ENCODE measurements at places on chromosomes 1 and 21.

DNA sequence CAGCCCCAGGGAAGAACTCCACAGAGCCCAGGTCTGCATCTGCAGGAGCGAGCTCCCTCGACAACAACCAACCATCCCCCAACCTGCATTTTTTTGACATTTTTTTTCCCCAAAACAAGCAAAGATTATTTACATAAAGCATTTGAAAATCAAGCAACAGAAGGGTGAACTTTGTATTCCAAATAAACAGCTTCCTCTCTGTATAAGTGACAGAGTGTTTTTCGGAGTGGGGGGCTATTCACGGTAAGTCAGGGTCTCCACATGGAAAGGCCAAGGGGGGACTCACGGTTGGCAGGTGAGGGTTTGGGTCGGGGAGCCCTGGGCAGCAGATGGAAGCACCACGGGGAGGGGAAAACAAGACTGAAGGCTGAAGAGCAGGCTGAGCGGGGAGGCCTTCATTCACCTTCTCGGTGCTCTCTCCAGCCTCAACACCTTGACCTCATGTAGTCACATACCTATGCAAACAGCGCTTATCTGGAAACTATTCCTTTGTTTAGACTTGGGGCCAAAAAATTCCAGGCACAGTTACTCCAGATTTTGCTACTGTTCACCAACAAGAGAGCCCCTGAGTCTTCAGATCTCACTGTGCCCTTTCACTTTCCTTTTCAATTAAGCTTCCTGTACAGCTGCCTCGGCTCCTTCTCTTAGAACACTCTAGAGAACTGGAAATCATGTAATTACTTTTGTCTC is 27.6 kb downstream of the C2CD2 start:
- peak; percentile 54 for DNase-seq

- DNase-seq: no peak
Measured at GRCh38 chr1:225695578-225696337, 42.8 kb upstream of the ENAH start.

DNA sequence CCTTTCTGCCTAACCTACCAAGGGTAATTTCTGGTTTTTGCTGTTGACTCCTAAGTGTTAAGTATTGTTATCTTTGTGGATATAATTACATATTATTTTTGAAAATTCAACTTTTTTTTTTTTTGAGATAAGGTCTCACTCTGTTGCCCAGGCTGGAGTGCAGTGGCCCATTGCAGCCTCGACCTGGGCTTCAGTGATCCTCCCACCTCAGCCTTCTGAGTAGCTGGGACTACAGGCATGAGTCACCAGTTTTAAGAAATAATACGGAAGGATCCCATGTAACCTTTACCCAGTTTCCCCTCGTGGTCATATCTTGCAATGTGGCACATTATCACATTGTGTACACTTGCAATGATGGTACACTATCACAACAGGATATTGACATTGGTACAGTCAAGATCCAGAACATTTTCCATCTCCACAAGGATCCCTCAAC is 3.1 kb downstream of the CHD1L start:
- peak; percentile 48 for DNase-seq

- peak; percentile 46 for DNase-seq
Measured at GRCh38 chr1:207362962-207363860, 41.7 kb downstream of the CD55 start.

DNA sequence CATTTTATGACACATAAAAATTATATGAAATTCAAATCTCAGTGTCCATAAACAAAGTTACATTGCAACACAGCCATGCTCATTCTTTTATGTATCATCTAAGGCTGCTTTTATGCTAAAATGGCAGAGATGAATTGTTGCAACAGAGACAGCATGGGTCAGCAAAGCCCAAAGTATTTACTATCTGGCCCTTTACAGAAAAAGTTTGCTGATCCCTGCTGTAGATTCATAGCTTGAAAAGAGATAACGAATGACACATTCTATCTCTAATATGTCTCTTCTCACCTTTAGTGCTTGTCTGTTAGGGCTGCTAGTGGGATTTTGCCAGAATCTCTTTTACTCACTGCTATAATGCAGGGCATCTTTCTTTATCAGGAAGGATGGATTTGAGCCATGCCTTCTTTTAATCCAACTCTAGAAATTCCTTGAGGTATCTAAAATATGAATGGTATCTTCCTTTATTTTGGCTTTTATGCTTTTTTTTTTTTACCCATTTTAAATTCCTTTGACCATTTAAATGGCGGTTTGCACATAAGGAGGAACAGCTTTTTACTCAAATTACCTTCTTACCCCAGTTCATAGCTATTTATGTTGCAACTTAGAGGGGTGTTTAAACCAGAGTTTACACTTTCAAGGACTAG is 598.2 kb downstream of the PLPP3 start:
- no peak for DNase-seq

- peak; percentile 40 for DNase-seq
Measured at GRCh38 chr1:27726173-27727044, 648 bp downstream of the FAM76A start.

DNA sequence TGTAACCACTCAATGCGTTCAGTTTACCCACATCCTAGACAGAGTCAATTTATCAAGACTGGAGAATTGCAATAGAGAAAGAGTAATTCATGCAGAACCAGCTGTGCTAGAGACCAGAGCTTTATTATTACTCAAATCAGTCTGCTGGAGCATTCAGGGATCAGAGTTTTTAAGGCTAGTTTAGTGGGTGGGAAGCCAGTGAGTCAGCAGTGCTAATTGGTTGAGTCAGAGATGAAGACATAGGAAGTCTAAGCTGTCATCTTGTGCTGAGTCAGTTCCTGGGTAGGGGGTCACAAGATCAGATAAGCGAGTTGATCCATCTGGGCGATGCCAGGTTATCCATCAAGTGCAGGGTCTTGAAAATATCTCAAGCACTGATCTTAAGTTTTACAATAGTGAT is 499.6 kb downstream of the MRPL39 start:
- DNase-seq: peak; percentile 76

DNA sequence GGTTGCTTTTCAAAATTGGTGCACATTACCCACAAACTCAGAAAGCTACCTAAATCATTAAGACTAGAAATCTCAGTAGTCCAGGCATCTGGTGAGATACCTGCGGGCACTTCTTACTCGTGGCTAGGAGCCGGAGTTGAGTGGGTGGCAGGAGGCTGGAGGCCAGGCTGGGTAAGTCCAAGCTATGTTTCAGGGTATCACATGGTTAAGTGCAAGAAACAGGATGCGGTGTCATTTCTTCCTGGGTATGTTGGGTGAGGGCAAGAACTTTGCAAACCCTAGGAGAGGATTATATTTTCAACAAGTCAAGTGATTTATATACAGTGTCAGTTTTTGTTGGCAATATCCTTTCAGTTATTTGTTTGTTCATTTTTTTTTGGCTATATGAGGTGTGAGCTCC is 41.0 kb downstream of the VANGL1 start:
- peak; percentile 16 for DNase-seq

GRCh38 chr1:149884433-149885338 is 14.7 kb upstream of the BOLA1 start:
- peak; percentile 89 for DNase-seq

DNA sequence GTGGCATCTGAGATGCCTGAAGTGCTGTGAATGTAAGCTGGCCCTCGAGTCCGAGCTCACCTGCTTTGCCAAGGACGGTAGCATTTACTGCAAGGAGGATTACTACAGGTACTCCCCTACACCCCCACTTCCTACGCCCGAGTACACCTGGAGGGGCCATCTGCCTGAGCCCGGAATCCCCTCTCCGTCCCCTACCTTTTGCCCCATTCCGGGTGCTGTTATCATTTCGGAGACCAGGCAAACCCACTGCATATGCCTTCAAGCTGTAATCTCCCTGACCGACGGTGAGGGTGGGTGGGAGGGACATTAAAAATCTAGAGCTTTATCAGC is 2.9 kb downstream of the LHX9 start:
- DNase-seq: no peak

- DNase-seq: peak; percentile 65
Measured at GRCh38 chr1:39776400-39776713, 5.2 kb upstream of the OXCT2 start.

DNA sequence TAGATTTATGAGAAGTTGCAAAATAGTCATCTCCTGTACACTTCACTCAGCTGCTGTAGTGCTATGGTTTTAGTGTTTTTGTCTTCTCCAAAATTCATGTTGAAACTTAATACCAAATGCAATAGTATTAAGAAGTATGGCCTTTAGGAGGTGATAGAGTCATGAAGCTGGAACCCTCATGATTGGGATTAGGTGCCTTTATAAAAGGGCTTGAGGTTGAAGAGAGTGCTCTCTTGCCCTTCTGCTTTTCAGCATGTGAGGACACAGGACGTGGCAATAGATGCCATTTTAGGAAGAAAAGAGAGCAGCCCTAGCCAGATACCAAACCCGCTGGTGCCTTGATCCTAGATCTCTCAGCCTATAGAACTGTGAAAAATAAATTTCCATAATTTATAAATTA is 87.6 kb downstream of the CTH start:
- peak; percentile 56 for DNase-seq

- DNase-seq: peak; percentile 75
Measured at GRCh38 chr1:41383094-41383852, 22.0 kb downstream of the FOXO6 start.

DNA sequence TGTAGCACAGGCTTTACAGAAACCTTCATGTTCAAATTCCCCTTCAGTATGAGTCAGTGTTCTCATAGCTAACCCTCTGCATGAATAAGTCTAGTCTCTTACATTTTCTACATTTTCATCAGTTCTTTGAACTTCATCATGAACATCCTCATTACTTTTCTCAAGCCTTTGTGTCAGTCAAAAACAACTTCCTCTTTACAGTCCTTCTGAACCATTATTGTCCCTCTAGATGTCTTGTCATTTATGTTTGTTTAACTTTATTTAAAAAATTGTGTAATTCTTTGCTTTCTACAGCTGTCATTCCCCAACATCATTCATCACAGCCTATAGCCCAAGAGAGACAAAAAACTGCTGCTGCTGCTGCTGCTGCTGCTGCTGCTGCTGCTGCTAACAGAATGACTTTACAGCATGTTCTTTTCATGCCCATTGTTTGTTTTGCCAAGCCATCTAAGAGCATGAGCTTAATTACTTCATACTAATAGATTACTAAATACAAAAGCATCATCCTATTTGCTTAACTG is 133.1 kb downstream of the LRRC40 start:
- DNase-seq: peak; percentile 50

GRCh38 chr1:74953622-74954021 is 180.6 kb upstream of the LHX8 start:
- no peak for DNase-seq

- no peak for DNase-seq
Measured at GRCh38 chr1:148158341-148159003, 6.4 kb upstream of the NBPF11 start.

DNA sequence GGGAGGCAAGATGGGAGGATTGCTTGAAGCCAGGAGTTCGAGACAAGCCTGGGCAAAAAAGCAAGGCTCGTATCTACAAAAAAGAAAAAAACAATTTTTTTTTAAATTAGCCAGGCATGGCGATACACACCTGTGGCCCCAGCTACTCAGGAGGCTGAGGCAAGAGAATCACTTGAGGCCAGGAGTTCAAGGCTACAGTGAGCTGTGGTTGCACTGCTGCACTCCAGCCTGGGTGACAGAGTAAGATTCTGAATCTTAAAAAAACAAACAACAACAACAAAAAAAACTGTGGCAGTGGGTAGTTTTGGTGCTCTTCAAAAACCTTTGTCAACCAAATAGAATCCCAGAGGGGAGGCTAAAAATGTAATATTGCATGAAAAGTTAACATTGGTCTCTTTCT is 734 bp downstream of the PTPN22 start:
- no peak for DNase-seq

DNA sequence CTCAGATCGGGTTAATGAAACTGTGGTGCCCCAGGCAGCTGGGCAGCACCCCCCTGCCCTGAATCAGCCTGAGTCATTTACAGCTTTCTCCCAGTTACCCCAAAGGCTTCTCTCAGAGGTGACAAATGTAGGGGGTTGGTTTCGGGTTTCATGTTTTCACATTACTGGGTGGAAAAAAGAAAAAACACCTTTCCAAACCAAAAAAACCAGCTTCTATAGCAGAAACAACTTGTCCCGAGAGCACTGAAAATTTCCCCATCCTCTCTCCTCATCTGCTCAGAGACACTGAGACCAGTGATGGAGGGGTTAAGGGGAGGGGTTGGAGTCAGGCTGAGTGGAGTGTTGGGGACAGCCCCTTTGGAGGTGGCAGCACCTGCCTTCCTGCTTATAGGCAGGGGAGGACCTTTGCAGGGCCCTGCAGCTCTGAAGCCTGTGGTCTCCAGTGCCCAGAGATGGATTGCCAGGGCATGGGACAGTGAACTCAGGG is 15.6 kb downstream of the UTP11 start:
- no peak for DNase-seq

- DNase-seq: no peak
Measured at GRCh38 chr1:95503278-95504030, 269.4 kb downstream of the RWDD3 start.

- DNase-seq: no peak
Measured at GRCh38 chr1:58576325-58576726, 726 bp downstream of the TACSTD2 start.

- no peak for DNase-seq
Measured at GRCh38 chr1:38547321-38547720, 312.3 kb downstream of the RRAGC start.

DNA sequence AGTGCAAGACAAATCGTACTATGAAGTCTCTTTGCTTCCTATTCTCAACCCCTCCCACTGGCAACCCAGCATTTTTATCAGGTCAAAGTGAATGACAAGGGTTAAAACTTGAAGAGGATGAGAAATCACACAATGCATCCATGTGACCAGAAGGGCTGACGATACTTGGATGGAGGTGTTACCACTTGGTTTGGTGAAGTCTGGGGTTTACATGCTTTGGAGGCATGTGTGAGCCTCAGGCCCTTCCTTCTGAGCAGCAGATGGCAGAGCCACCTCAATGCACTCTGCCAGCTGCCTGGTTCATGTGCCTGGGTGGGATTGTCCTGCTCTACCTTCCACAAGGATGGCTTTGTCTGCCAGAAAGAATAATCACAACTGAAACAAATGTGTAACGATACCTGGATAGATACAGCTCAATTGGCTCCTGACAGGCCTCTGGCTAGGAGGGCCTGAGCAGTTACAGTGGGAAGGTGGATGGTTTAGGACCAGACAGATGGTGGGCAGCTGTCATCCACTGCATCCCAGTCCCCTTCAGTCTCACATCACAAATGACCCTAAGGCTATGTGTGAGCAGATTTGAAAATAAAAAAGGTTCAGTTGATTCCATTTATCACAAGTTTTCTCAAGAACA is 51.5 kb upstream of the CNIH3 start:
- DNase-seq: no peak

DNA sequence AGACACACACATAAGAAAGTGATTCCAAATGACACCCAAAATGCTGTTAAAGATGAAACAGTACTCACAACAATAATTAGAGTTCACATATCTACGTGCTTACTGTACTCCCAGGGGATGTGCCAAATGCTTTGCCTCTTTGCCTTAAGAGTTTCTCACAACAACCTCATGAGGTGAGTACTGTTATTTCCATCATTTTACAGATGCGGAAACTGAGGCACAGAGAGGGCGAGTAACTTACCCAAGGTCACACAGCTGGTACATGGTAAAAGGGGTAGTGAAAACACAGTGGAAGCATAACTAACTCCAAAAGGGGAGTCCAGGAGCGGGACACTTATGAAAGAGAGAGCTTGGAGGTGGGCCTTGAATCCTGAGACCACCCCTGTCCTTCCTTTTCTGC is 171.8 kb downstream of the ACTL8 start:
- no peak for DNase-seq

GRCh38 chr1:160081261-160081936 is at the start of gene KCNJ9:
Gene KCNJ9, plus strand, starts transcription at chr1:160081538. Its CDS starts 2,493 bp downstream, at chr1:160084031.
- no peak for DNase-seq
